ENCODE measurements at places on chromosomes 6 and 20.
A peak's percentile ranks its signal among the peaks of the same experiment; 100 is the strongest.

GRCh38 chr6:3843379-3844096 is 5.6 kb upstream of the FAM50B start:
- no peak for DNase-seq

- DNase-seq = no peak
Measured at GRCh38 chr6:113642714-113643406, 214.3 kb upstream of the MARCKS start.

DNA sequence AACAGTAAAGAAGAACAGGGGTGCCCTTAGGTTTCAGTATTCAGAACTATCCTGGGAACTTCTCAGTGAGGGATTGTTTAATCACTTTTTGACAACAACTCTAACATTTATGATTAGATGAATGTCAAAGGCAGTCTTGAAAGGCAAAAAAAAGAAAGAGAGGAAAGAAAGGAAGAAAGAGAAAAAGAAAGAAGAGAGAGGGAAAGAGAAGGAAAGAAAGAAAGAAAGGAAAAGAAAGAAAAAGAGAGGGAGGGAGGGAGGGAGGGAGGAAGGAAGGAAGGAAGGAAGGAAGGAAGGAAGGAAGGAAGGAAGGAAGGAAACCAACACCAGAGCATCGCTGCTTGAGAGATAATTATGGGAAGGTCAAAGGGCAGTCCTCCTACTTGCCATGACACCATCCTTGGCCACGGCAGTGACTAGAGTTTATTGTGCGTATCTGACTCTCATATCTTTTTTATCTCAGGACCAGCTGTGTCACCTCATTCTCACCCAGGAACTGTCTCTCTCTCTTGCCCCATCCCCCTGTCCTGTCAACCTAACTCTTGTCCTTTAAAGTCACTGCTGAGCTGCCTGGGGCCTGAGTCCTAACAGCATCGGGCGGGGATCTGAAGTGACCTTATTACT is 96.8 kb upstream of the ATXN1 start:
- DNase-seq = no peak

- DNase-seq = no peak
Measured at GRCh38 chr6:150406948-150407347, 38.1 kb downstream of the IYD start.

GRCh38 chr20:10909803-10910202 is 236.0 kb upstream of the JAG1 start:
- no peak for DNase-seq

DNA sequence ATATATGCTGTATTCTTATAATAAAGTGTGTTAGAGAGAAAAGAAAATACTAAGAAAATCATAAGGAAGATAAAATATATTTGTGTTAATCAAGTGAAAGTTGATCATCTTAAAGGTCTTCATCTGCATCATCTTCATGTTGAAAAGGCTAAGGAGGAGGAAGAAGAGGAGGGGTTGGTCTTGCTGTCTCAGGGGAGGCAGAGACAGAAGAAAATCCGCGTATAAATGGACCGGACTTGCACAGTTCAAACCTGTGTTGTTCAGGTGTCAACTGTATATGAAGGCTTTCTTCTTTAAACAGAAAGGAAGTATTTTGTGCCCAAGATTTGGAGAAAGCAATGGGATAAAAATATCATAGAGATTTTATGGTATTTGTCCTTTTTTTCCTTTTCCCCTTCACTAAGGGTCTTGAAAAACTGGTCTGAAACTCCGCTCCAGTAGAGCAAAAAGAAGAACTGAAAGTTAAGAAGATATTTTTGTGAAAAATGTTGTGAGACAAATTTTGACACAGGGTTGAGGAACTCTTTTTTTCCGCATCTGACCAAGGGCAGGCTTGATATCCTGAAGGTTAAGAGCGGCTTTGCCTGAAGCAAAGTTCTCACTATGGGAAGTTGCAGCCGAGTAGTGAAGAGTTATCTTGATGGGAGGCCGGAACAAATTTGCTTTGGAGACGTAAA is 350.7 kb downstream of the LAMA2 start:
- DNase-seq = no peak

GRCh38 chr6:134632024-134632423 is 314.1 kb upstream of the SGK1 start:
- DNase-seq = no peak

- no peak for DNase-seq
Measured at GRCh38 chr6:14046476-14047068, 71.0 kb upstream of the CD83 start.

GRCh38 chr20:38894091-38894847 is 31.9 kb upstream of the FAM83D start:
- DNase-seq = no peak

DNA sequence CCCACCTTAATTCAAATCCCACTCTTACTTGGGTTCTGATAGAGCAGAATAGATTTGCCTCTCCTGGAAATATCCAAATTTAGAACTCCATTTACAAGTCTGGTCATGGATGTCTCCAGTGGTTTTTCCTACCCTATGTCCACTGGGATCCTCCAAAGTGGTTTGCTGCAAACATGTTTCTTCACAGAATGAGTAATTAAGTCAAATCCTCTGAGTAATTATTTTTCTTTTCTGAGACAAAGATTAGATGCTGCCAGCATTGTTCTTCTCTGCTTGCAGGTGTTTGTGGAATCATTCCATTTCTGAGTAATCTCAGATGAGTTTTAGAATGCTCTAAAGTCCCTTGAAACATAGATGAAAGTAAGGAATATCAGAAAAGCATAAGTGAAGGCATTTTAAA is 21.9 kb downstream of the DTD1 start:
- DNase-seq = no peak

DNA sequence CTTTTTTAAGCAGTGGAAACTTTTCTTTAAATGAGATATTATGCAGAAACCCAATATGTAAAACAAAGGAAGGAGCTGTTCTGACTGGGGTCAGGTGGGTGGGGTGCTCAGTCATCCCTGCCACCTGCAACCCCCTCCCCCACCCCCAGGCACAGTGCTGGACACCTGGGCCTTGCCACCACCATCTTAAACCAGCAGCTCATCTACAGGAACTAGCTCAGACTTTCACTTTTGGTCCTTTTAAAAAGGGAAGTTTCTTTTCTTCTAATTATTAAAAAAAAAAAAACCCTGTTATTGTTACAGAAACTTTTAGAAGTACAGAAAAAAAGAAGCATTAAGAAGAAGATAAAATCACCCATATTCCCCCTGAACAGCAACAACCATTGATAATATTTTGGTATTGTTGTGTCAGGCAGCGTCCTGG is 37.1 kb downstream of the PPP1R16B start:
- peak; percentile 29 for DNase-seq

DNA sequence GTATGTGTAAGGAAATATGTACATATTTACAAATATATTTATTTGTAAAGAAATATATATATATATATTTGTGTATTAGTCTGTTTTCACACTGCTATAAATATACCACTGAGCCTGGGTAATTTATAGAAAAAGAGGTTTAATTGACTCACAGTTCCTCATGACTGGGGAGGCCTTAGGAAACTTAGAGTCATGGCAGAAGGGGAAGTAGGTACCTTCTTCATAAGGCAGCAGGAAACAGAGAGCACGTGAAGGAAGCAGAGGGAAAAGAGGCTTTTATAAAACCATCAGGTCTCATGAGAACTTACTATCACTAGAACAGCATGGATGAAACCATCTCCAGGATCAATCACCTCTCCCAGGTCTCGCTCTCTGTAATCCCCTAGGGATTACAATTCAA is 644.5 kb upstream of the HS3ST5 start:
- no peak for DNase-seq

DNA sequence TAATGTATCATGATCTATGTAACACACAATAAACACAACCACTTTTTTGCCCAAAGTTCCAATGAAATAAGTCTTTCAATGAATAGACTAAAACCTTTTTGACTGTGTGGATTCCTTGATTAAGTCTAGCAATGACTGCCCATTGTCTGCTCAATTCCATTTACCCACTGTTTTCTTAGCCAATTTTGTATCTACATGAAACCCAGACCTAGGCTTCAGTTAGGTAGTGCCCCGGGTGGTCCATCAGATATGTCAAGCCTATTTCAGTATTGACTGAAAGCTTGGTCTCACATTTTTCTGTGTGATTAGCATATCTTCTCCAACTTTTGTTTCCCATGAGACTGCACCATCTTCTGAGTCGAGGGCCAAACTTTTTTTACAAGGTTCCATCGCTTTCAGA is 615.0 kb downstream of the C6orf118 start:
- no peak for DNase-seq

DNA sequence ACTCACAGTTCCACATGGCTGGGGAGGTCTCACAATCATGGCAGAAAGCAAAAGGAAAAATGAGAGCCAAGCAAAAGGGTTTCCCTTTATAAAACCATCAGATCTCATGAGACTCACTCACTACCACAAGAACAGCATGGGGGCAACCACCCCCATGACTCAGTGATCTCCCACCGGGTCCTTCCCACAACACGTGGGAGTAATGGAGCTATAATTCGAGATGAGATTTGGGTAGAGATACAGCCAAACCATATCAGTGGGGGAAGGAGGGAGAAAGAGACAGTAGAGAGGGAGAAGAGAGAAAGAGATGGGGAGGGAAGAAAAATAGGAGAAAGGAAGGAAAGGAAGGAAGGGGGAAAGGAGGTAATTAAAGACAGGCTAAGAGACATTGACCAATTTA is 30.1 kb downstream of the GMDS start:
- no peak for DNase-seq

GRCh38 chr6:82553863-82554531 is 190.4 kb downstream of the TPBG start:
- no peak for DNase-seq

GRCh38 chr6:15509335-15509933 is 153.4 kb downstream of the DTNBP1 start:
- DNase-seq = no peak

DNA sequence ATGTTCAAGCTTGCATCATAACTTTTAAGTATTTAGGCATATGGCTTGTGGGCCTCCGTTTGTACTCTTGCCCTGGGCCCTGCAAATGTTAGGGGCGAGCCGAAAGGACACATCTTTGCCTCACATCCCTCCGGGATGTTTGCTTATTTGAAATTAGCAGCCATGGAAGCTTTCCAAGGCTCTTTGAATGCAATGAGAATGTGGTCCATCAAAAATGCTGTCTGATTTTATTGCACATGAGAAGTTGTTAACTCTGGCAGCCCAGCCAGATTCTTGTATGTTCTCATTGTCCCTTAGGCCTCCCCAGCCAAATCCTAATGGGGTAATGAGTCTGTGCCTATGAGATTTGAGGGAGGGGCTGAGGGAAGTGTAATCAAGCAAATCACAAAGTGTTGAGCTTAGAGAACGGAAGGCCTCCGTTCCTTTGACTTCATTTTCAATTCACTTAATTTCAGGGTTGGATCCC is 261.2 kb upstream of the MARCKS start:
- no peak for DNase-seq

DNA sequence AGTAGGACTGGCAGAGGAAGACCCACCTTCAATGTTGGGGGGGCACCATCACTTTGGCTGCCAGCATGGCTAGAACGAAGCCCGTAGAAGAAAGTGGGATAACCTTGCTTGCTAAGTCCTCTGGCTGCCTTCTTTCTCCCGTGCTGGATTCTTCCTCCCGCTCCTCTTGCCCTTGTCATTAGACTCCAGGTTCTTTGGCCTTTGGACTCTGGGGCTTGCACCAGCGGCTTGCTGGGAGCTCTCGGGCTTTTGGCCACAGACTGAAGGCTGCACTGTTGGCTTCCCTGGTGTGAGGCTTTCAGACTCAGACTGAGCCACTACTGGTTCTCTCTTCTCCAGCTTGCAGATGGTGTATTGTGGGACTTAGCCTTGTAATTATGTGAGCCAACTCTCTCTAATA is 28.2 kb downstream of the GSTA2 start:
- no peak for DNase-seq

- no peak for DNase-seq
Measured at GRCh38 chr6:121826156-121826810, 390.8 kb downstream of the GJA1 start.

GRCh38 chr20:30594112-30594511 is 663.4 kb upstream of the DEFB115 start:
- no peak for DNase-seq

DNA sequence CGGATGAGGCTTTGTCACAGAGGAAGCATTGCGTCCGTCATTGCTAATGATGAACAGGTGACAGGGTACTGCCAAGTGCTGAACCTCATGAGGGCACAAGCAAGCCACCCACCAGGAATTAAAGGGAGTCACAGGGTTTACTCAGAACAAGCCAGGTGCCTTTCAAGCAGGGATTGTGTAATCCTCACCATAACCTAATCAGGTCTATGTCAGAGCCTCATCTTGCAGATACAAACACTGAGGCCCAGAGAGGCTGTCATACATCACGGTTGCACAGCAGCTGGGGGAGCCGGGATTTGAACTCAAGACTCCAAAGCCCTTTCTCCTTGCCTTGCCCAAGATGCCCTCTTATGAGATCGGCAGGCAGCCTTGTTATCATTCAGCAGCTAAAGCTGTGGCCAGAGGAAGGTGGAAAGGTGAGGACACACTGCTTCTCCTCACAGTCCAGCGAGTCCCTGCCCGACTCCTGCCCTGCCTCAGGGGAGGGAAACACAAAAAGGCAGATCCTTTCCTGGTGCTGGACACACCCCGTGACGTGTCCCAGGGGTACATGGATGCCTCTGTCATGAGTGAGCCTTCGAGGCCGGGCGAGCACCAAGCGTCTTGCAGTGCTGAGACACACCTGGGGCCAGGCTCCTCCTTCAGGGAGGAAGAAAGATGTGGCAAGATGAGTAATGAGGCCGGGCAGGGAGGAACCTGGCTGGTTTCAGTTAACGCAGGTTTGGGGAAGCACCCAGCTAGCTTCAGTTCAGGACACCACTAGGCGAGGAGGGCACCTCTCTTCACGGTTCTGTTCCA is 214.9 kb downstream of the LY86 start:
- no peak for DNase-seq

GRCh38 chr6:44800171-44800783 is 412.8 kb downstream of the CDC5L start:
- DNase-seq = no peak

DNA sequence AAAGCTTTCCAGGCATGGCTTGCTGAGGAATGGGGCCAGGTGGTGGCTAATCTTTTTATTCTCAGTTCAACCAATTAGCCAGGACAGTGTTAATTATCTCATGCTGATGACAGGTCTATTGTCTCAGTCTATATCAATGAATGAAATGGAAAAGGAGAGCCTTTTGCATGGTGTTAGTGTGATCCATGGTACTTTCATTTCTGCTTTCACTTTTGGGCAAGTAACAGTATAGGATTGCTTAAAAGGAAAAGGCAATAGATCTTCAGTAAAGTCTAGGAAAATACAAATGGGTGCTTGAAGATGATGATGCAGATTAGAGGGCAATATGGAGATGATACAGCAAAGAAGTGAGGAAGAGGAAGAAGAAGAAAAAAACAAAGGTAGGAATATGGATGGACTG is 430.3 kb downstream of the TFAP2A start:
- DNase-seq = no peak

- DNase-seq = no peak
Measured at GRCh38 chr6:231779-232178, 60.5 kb upstream of the DUSP22 start.
